ENCODE measurements at places on chromosomes 3 and 15.
A peak's percentile ranks its signal among the peaks of the same experiment; 100 is the strongest.

- no peak for DNase-seq
Observed at GRCh38 chr15:60324706-60325438, 72.9 kb downstream of the ANXA2 start.

GRCh38 chr3:182795389-182795782 lies 2.1 kb downstream of the ATP11B start:
- no peak for DNase-seq

DNA sequence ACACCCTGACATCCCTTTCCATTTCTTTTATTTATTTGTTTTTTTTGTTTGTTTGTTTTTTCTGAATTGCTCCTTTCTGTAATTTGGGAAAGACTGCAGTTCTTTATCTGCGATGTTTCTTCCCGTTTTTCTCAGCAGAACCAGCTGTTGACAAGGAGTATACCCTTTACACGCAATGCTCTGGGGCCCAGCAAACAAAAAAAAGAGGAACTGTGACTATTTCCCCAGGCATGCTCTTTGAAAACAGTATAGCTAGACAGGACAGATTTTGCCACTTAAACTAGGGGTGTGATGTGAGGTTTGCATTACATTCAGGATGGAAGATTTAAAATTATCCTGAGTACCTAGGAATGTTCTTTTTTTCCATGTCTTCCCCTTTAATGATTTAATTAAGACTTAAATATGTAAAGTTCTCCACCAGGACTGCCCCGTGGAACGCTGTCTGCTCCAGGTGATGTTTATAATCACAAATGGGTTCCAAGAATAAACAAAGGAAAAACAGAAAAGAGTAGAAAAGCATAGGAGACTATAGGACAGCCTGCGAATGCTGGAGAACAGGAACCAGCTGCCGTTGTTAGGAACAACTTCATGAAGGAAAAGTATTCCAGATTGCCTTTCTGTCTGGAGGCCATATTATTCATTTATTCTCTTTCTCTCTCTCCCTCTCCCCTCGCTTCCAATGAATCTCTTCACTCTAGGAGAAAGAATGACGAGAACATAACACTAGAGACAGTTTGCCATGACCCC lies 43.3 kb downstream of the TGFBR2 start:
- DNase-seq, result no peak

GRCh38 chr3:118538187-118538586 lies 496.5 kb downstream of the IGSF11 start:
- no peak for DNase-seq

GRCh38 chr3:193134856-193135255 lies 106.2 kb upstream of the PLAAT1 start:
- no peak for DNase-seq

- DNase-seq, result no peak
Observed at GRCh38 chr3:46948830-46949671, 27.5 kb downstream of the CCDC12 start.

- no peak for DNase-seq
Observed at GRCh38 chr3:168885028-168885427, 778.5 kb downstream of the MECOM start.

DNA sequence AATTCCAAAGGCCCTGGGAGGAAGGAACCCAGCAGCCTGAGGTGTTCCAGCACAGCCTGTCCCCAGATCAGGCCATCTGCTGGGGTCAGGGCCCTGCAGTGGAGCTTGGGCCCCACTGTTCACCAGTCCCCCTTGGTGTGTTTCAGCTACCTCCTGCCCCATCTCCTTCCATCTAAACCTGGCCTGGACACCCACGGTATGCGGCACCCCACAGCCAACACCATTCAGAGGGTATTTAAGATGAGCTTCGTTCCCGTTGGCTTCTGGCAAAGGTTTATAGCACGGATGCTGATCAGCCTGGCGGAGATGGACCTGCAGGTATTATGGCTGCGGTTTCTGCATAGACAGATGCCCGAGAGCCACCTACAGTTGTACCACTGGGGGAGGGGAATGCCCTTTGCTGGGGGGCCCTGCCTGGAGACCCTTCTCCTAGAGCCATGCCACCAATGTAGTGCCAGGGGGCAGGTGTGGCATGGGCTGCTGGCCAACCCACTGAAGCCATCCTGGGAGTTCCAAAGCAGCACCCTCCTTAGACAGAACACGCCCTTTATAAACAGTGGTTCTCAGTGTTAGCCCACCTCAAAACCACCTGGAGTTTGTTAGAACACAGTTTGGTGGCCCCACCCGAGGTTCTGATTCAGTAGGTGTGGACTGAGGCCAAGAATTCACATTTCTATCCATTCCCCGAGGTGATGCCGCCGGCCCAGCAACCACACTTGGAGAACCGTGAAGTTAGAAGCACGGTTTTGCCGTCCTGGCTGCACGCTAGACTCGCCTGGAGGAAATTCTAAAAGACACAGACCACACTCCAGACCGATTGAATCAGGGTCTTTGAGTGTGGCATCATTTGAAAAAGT lies 126.9 kb downstream of the LRRK1 start:
- no peak for DNase-seq

GRCh38 chr3:85482213-85482490 lies 523.4 kb downstream of the CADM2 start:
- DNase-seq, result no peak

DNA sequence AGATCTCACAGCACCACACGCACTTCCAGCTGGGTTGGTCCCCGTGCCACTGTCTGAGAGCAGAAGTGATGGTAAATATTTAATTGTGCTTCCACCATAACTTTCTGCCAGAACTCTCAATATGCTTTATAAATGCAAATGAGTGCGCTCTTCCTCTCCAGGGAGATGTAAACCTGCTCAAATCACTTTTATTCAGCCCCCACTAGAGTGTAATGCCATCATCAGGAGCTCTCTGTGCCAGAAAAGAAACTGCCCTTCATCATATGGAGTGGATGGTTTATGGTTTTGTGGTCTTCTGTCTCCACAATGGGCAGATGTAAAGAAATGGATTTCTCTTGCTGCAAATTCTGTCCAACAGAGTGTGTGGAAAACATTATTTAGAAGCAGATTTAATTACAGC lies 127.0 kb downstream of the EPHB1 start:
- DNase-seq, result no peak

GRCh38 chr3:124221422-124221821 lies 229.5 kb upstream of the ROPN1 start:
- no peak for DNase-seq

DNA sequence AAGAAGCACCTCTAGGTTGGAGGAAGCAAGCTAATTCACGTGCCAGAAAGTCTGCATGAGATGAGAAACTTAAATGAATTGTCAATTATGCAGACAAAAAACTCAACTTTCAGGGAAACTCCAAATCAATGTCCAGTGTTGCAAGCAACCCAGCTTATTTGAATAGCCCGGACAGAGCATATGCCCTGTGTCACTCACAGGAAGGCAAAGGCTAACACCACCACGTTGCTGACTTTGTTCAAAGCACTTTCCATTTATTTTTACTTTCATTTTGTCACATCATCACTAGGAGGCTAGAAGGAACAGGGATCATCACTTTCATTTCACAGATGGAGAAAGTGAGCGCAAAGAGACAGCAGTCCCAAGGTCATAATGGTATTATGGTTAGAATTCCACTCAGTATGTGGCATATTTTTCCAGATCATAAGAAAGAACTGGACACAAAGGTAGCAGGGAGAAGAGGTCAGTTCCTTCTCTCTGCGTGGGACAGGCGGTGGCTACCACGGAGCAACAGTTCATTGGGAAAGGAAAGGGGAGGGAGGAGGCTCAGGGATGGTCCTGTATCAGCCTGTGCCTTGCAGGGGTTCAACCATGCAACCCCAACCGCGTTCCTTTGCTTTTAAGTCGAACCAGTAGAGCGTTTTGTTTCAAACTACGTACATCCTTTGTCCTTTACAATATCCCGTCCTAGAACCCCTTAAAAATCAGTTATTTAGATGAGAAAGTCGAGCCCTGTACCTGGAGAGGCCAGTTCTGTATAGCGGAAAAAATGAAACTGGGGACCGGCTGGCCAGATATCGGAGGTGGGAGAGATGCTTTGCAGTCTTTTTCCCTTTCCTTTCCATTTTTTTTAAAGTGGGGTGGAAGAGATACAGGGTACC lies 1.1 kb downstream of the HEG1 start:
- DNase-seq, result no peak

DNA sequence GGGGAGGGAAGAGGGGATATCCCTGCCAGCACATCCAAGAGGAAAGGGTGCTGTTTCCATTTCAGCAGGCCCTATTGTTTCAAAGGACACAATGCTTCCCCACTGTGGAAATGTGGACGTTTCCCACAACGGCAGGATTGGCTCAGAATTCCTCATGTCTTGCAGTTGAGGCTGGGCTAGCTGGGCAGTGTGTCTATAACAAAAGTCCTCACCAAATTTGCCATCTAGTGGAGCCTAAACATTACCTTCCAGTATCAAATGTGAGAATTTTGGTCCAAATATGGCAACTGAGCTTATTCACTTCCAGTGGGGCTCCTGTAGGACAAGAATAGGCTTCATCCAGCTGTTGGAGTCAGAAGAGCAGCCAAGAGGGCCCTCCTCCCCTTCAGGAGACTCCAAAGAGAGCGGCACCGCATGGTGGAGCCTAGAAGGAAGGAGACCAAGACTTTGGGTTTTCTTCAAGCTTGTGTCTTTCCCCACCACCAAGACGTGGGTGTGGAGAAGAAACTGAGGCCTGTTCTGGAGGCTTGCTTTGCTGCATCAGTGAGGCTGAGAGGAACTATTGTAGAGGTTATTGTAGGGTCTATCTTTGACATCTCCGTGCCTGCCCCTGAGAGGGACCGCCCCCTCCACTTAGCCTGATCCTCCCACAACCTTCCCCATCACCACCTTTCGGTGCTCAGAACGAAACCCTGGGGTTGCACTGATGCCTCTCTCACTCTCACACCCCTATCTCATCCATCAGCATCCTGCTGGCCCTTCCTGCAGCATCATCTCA lies 45.3 kb upstream of the SLCO2A1 start:
- no peak for DNase-seq

- no peak for DNase-seq
Observed at GRCh38 chr3:44468572-44469520, 8.6 kb downstream of the ZNF445 start.

GRCh38 chr3:56837196-56837955 lies 35.6 kb upstream of the ARHGEF3 start:
- no peak for DNase-seq

- no peak for DNase-seq
Observed at GRCh38 chr3:51276046-51276445, 109.0 kb upstream of the MANF start.

GRCh38 chr15:53759411-53759931 lies at the start of gene WDR72:
WDR72 (minus strand) TSS chr15:53759663; CDS start chr15:53733149, 26,514 bp downstream.
- no peak for DNase-seq

DNA sequence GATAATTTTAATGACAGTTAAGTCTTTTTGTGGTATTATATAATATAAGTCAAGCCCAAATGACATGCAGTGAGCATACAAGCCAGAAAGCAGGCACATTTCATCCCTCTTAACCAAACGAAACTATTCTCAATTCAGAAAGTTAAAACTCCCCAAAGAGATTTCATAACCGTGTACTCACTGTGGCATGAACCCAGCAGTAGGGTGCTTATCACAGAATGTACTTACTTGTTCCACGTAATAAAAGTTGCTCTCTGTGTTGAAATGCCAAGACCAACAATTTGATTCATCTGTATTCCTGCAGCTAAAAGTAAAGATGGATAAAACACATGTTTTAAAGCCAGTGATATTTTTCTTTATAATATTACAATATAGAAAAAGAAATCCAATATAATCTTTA lies 12.1 kb downstream of the GK5 start:
- peak; percentile 66 for DNase-seq

All from uterus (tissue), 4 donors.